Cerebellar nuclear complex (tissue), 1 donor: ENCODE measurements at places on chromosomes 2 and 18.

DNA sequence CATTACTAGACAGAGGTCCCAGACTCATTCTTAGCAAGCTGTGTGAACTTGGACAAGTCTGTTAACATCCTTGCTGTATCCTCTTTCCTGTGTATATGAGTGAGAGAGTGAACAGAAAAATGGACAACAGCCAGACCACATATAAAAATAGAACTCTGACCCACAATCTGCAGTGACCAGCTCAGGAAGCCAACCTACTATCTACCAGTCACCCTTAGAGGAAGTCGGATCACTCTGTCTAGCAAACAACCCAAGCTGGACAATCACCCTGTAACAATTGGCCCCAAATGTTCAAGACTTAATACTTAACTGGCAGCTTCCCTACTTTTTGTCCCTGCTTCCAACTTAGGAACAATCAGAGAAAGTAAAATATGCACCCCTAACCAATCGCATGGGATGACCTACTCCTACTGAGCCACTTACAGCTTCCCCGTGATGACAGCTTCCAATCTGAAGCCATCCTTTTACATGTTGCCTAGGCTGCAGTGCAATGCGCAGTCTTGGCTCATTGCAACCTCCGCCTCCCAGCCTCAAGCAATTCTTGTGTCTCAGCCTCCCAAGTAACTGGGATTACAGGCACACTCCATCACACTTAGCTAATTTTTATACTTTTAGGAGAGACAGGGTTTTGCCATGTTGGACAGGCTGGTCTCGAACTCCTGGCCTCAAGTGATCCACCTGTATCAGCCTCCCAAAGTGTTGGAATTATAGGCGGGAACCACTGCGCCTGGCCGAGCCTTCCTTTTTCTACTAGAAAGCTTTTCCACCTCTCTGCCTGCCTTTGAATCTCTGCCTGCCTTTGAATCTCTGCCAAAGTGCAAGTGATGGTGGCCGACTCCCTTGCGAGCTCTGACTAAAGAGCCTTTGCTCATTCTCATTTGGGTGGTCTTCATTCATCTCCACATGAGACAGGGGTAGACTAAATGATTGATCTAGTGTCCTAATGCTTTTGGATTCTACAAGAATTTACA is 158.3 kb upstream of the NDUFV2 start:
- DNase-seq = no peak

GRCh38 chr2:13650586-13651180 is 933.9 kb downstream of the TRIB2 start:
- no peak for DNase-seq

DNA sequence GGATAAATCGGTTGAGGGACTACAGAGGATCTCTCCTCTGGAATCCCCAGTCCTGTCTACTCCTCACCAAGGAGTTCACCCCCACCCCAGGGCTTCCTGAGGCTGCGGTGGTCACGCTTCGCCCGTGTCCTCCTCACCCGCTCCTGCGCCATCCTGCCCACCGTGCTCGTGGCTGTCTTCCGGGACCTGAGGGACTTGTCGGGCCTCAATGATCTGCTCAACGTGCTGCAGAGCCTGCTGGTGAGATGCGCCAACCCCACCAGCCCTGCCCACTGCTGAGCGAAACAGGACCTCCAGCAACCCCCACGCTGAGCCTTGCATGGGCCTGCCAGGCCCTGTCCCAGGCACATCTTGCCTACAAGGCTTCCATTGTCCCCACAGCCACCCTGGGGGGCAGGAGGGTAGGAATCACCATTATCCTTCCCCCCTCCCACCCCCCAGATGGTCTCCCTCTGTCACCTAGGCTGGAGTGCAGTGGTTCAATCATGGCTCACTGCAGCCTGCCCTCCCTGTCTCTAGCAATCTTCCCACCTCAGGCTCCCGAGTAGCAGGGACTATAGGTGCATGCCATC is 6.7 kb upstream of the CTDSP1 start:
- no peak for DNase-seq

- DNase-seq = no peak
Observed at GRCh38 chr2:28412625-28413151, 20.0 kb downstream of the FOSL2 start.

DNA sequence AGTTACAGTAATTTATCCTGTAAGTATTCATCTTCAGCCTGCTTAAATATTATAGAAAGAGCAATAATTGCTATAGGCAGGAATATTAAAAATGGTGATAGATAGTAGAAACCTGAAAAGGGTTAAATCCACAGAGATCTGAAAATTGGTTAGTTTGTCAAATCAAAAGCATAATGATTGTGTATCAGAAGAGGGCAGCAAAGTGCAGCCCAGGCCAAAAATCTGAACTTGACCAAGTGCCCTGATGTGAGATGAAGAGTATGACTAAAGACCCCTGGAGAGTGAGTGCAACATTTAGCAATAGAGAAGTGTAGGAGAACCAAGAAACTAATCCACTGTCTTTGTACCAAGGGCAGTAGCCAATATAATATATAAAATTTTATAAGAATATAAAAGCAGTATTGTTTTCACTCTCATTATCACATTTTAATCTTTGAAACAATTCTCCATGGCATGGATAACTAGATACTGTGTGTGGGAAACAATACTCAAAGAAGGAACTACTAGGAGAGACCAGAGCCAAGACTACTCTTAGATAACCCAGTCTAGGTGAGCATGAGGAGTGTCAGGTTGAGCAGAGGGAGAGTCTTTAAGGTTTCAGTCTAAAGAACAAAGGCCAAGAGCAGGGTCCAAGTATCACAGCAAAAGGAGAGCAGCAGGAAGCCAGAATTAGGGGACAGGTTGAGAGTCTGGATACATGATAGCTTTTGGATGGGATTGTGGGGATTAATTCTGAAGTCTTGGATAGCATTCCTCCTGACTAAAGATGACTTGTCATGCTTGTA is 148.7 kb downstream of the CALCRL start:
- DNase-seq = no peak

DNA sequence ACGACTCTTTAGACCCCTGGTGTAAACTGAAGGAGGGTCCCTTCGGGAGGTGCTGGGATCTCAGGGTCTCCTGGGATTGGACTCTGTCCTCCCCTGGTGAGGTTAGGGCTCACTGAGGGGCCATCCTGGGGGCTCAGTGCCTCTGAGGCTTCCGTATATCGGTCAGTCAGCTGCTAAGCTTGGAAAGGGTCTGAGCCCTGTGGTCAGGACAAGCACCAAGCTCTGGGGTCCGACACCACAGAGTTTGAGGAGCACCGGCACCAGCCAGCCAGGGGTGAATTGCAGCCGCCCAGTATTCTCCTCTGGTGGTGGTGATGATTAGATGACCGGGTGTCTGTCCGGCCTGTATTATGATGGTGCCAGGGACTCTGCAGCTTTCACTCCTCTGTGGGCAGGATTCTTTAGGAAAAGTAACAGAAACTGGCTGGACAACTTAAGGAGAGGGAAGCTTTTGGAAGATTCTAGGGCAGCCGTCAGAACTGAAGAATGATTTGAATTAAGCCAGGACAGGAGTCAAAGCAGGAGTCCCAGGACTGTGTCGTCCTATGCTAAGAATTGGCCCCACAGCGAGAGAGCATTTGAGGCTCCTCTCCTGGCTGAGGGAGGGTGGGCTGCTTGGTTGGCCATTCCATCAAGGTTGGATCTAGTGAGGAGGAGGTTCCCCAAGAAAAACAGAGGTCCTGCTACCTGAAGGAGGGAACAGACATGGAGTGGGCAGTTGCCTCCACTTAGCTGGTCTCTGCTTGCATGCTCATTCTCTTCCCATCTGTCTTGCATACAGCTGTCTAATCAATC is 158.6 kb upstream of the HS6ST1 start:
- DNase-seq = no peak

GRCh38 chr18:38038242-38038641 is 472.6 kb upstream of the CELF4 start:
- DNase-seq = no peak
